Type B pancreatic cell (in vitro differentiated cells): ENCODE measurements at places on chromosomes 6 and 20. TPM values are rescaled to one million over a fixed set of nuclear protein-coding genes. Genes with fewer than 3 reads are reported as not detected.

- DNase-seq: no peak
Observed at GRCh38 chr6:52557389-52558265, 19.2 kb downstream of the TRAM2 start.

GRCh38 chr6:113103634-113104361, 753.3 kb upstream of the MARCKS start:
- no peak for DNase-seq

DNA sequence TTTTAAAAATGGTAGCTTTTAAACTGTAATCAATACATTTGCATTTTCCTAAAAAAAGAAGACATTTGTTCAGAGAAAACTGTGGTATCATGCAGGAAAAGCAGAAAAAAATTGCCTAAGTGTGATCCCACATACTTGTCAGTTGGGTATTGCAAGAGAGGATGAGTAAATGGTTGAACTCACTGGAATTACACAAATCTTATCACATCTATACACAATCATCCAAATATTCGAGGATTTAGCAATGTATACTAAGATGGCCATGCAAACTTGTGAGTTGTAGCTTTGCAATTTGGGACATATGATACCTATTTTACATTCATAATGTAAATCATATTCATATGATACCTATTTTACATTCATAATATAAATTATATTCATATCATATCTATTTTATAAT, 58.2 kb upstream of the GJE1 start:
- DNase-seq: no peak

- no peak for DNase-seq
Observed at GRCh38 chr20:61661583-61661982, 404.1 kb downstream of the TAF4 start.

Gene FAM217A
- not detected in 2 replicates for total RNA-seq

Gene SLC32A1
- total RNA-seq: not detected in 2 replicates

Gene SSR1
- 116 and 124 TPM in 2 replicates for total RNA-seq

Gene SNX3
- total RNA-seq: 93.1 and 126 TPM in 2 replicates
